ENCODE measurements at places on chromosomes 16 and 17.

- DNase-seq: peak; percentile 77
Observed at GRCh38 chr17:43673516-43674323, 12.0 kb upstream of the MEOX1 start.

DNA sequence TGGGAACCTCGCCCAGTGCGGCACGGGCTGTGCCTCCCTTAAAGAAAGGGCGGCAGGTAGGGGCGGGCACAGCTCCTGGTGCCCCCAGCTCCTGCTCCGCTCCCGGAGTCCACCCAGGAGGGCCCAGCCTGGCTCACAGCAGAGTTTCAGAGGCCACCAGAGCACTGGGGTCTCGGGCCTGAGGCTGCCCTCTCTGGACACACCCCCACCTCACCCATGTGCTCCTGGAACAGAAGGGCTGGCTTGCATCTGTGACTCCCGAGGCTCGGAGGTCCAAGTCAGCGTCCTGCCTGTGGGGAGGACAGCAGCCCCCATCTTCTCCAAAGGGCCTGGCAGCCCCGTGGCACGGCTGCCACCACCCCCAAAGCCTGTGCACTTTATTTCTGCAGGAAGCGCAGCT, 62.7 kb downstream of the RBFOX3 start:
- DNase-seq: no peak

- no peak for DNase-seq
Observed at GRCh38 chr16:60641067-60641665, 1395.1 kb downstream of the CDH8 start.

DNA sequence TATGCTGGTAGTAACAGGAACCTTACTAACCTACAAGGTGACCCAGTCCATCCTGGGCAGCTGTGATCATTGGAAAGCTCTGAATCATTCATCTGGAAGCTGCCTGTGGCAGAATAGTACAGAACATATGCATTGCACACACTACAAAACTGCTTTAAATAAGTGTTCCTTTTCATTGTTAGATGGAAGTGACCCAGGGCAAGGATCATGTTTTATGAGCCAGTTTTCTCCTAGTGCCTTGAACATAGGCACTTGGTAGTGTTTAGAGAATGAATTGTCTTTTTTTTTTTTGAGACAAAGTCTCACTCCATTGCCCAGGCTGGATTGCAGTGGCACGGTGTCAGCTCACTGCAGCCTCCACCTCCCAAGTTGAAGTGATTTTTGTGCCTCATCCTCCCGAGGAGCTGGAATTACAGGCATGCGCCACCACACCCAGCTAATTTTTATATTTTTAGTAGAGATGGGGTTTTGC, 55.4 kb downstream of the TENT4B start:
- peak; percentile 26 for DNase-seq

DNA sequence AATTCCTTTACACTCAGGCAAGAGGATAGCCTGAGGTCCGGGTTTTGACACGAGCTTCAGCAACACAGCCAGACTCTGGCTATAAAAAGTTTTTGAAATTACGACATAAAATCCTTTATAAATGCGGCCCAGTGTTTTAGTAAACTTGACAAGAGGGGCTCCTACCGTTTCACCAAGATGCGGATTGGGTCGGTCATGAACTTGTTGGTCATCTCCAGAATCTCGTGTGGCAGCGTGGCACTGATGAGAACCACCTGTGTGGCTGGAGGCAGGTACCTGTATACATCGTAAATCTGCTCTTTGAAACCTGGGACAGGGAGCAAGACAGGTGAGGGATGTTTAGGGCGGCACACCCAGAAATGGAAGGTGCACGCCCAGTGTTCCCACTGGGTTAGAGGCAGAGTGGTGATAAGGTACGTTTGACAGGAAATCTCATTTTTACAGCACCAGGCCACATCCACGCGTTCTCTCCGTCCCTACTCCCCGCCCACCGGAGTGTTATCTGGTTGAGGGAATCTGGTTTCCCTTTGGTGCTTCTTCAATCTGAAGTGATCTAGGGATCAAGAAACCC, 8.0 kb downstream of the EIF4A3 start:
- DNase-seq: no peak

- no peak for DNase-seq
Observed at GRCh38 chr17:27845264-27846041, 45.1 kb upstream of the NOS2 start.

GRCh38 chr17:13727441-13728171, 125.9 kb upstream of the HS3ST3A1 start:
- DNase-seq: no peak

DNA sequence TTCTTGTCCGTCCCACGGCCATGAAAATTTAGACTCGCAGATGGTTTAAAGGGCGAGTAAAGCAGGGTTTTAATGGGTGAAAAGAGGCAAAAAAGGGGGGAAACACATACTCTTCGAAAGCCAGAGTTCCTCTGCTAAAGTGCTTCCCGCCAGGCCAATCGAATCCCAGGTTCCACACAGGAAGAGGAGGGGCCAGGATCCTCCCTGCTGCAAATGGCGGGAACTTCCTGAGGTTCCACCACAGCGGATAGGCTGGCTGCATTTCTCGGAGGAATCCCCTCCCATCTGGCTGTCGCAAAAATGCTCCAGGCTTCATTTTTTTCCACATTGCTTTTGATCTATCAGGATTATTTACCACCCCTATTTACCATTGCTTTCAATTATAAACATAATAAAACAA, 670.1 kb upstream of the CA10 start:
- DNase-seq: no peak

DNA sequence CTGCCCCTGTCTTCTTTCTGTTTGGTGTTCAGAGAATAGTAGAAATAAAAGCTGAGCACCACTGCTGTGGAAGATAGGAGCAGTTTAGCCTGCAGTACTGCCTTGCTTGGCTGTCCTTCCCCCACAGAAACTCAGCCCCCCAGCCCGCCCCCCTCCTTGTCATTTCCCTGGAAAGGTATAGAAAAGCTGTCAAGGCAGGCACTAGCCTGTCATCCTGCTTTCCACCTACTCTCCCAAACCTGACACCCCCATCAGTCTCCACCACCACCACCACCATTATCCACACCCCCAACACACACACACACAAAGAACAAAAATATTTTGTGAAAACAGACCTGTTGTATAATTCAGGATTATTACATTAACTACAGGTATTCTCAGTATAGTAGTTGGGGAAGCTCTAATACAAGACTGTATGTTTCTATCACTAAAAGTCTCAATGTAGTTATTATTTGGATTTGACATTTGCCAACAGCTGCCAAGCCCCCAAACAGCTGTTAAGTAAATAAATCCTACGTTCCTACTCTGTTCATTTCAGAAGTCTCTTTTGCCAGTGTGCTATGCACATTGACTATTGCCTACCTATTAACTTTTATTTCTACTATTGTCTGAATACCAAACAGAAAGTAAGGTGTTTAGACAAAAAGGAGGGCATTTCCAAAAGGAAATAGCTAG, 128.8 kb downstream of the CYB561 start:
- no peak for DNase-seq

DNA sequence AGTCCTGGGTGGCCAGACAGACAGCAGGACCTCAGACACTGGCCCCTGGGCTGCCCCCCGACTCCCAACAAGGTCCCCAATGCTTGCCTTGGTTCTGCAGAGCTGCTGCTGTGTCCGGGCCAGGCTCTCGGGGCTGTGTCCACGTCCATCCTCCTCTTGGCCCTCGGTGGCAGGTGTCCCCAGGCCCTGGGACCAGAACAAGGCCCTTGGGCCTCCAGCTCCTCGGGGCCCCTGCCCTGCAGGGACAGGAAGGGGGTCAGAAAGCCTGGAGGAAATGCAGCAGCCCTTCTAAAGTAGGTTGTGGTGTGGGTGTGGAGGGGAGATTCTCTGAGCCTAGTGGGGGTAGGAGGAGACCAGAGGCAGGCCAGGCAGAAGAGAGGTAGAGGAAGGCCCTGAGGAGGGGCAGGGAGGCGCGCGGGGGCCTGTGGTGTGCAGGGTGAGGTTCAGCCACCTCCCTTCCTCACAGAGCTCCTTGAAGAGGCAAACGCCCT, 2.5 kb upstream of the AXIN1 start:
- no peak for DNase-seq

- DNase-seq: no peak
Observed at GRCh38 chr16:18792836-18793433, 2.8 kb upstream of the RPS15A start.

DNA sequence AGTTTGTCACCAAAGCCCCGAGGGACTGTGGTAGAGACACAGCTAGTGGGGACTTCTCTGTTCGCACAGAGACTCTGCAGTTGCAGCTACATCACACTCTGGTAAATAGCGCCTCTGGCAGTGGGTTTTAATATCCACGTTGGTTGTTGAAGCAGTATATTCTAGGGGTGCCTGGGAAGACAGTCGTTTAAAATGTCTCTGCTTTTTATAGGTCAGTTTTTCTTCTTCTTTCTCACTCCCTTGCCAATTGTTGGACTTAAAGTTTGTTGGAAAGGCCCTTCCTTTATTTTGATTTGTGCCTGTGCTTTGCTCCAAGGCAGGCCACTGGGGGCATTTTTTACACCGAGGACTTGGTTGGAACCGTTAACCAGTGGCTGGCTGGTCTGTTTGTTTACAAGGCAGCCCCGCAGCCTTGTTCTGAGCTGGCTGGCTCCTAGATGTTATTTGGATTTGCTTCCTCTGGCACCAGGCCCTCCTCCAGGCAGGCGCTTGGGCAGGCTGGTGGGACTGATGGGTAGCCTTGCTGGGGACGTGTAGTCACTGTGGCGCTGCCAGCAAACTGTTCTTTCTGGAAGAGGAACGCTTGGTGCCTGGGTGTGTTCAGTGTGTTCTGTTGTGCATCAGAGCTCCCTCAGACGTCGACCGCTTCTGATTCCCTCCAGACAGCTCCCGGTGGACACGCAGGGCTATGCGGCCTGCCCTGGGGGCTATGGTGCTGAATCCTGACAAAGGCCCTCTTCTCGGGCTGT, 218.2 kb upstream of the CHMP6 start:
- no peak for DNase-seq

DNA sequence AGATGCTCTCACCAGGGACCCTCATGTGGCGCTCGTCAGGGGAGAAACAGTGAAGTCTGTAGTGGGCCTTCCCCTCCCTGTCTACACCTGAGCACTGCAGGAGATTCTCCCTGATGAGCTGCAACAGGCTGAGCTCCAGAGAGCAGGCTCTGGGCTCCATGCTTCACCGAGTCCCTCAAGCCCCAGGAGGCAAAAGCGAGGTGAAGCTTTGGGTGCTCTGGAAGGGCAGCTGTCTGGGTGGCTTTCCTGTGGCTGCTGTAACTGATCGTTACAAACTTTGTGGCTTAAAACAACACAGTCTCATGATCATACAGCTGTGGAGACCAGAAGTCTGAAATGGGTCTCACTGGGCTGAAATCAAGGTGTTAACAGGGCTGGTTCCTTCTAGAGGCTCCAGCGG, 12.1 kb upstream of the CD300LD start:
- no peak for DNase-seq

GRCh38 chr17:2346475-2346874, 9.2 kb downstream of the SGSM2 start:
- DNase-seq: no peak

DNA sequence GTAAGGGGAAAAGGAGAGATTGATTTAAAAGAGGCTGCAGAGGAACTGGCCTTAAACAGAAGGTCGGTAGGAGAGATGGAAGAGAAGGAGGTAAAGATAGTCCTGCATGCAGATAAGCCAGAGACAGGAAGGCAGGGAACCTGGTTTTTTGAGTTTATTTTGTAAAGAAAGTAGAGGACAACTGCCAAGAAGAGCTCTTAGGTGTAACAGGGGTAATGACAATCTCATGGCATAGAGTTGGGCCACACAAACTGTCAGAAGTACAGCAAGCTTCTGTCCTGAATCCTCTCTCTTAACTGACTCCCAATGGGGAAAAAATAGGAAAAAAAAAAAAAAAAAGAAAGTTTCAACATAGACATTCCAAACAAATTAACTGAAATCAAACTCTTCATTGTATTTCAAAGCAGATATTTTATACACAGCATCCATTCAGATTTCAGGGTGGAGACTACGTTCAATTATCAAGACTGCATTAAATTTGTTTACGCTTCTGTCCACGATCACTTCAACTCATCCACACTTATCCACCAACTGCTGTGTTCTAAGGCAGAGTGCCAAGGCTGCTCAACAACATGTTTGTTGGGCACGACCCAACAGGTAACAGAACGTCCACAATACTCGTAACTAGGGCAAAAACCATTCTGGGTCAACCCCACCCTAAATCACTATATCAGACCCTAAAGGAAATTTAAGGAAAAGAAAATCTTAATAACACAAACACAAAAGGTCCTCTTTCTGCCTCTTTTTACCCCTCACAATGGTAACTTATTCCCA, 34.9 kb downstream of the USP31 start:
- no peak for DNase-seq

DNA sequence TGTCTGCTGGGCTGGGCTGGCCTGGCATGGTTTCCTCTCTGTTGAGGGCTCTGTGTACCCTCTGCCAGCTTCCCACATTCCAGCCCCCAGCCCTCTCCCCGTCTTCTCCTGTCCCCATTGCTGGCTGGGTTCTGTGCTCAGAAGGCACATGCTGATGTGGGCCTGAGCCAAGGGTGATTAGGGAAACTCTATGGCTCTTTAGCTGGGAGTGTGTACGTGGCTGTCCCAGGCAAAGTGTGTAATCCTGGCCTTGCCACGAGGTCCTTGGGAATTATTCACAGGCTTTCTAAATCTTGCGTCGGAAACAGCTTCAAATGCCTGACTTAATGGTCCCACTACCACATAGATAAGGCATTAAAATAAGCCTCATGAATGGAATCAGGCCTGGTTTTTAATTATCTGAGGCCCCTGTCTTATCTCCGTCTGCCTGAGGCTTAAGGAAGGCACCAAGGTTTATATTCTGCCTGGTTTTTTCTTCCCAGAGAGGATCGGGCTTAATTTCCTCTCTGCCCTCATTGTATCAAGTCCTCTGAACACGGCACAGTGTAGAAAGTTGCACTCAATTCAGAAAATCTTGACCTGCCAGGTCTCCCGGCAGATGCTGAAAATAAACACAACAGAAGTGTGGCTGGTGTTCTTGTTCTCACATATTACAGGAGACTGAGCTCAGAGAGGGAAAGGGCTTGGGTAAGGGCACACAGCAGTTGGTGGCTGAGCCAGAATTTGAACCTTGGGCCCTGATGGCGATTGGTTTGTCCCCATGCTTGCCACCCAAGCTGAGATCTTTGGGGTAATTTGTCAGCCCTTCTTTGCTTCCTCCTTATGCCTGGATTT, 52.9 kb upstream of the LGALS9 start:
- no peak for DNase-seq

DNA sequence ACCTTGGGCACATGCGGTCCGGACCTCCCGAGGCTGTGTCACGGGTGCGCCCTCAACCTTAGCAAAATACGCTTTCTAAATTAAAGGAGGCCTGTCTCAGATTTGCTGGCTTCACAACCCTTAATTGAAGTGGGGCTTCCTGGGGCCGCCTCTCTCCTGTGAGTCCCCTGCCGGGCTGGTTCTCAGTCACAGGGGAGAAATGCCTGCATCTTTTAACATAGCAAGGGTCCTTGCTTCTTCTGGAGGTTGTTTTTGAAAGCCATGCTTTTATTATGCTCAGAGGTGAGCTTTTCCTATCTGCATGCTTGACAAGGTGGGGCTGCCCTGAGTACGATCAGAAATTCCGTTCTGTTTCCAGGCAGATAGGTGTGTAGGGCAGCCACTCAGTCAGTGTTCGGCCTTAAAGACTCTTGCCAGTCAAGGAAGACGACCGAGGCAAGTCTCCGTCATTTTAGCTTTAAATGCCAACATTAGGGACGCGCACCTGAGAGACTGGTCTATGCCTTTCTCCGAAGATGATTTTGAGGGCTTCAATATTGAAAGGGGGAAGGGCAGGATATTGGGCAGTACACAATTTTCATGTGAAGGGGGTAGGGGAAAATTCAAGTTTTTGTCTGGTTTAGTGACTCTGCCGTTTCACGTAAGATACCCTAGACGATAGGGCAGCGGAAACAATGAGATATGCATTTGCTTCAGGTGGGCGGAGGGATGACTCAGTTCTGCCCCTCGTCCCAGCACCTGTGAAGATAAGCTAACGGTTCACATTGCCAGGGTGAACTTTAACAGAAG, 5.5 kb upstream of the SLC7A5 start:
- no peak for DNase-seq
